AG10803 (cell line): ENCODE measurements at places on chromosomes 2 and 18.

DNA sequence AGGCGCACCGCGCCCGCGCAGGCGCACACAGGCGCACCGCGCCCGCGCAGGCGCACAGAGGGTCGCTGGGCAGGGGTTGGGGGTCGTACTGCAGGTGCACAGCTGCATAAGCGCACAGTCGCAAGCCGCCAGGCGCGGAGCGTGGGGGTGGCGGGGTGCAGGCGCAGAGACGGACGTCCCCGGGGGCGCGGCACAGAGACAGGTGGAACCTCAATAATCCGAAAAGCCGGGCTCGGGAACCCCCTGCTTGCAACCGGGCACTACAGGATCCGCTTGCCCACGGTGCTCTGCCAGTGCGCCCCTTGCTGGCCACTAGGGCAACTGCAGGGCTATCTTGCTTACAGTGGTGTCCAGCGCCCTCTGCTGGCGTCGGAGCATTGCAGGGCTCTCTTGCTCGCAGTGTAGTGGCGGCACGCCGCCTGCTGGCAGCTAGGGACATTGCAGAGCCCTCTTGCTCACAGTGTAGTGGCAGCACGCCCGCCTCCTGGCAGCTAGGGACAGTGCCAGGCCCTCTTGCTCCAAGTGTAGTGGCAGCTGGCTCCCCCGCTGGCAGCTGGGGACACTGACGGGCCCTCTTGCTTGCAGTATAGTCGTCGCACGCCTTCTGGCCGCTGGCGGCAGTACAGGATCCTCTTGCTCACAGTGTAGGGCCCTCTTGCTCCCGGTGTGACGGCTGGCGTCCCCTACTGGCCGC, 34.9 kb downstream of the FAM110C start:
- peak; percentile 4 for DNase-seq

DNA sequence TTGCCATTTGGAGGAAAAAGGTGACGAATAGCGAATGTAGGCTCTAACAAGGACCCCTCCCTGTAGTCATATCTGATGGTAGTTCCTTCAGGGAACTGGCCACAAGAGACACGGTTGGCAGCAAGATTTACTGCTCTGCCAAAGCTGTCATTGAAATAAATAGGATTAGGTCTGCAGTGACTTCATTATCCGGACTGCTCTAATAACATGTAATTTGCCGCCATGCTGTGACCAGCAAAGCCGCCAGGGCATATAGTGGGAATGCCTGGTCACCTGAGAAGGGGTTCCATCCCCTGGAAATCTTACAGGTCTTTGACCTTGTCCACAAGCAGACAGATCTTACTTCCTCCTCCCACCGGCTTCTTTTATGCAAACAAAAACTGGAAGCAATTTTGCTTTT, 59.4 kb upstream of the LAPTM4A start:
- no peak for DNase-seq

- peak; percentile 27 for DNase-seq
Observed at GRCh38 chr2:65666156-65666725, 233.8 kb upstream of the SPRED2 start.

DNA sequence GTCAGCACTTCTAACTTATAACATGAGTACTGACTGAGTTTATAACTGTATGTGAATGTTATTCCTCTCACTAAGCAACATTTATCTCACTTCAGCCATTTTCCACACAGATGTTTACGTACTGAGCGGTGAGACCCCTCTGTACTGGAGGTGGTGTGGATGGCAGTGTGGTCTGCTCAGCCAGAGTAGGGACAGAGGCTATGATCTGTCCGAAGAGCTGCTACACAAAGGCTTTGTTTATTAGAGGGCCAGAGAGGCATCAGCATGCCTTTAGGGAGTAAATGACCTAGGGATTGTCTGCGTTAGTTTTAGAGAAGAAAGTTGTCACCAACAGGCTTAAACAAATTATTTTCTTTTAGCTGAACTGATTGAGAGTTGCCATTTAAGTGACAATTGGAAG, 23.2 kb upstream of the TACR1 start:
- no peak for DNase-seq

DNA sequence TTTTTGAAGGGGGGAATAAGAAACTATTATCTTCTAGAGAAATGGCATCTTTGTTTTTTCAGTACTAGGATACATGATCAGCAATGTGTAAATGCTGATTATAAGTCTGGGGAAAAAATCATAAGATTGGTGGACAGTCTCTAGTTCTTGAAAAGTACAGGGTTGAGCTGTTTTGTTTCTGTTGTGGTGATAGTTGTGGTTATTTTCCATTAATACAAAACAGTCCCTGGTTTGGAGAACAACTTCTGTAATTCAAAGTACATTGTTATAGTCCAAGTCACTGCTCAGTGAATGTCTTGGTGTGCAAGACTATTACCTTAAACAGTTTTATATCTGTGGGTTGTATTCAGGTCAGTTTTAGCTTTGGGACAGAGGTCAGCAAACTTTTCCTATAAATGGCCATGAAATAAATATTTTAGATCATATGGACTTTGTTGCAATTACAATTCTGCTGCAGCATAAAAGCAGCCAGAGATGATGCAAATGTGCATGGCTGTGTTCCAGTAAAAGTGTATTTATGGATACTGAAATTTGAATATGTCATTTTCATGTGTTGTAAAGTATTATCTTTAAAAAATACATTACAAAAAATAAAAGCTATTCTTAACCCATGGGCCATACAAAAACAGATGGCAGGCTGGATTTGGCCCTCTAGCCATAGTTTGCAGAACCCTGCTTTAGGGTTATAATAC, 111.0 kb downstream of the CERS6 start:
- no peak for DNase-seq
